Epithelial cell of alveolus of lung (primary cell): ENCODE measurements at places on chromosomes 2 and 18. TPM values are rescaled to one million over a fixed set of nuclear protein-coding genes. Genes with fewer than 3 reads are reported as not detected.

KRTCAP3 gene
- total RNA-seq, result 2.7 TPM in 1 of 2 replicates, not detected in the other

KCNF1 gene
- total RNA-seq, result 0.26 and 16.8 TPM in 2 replicates

TMEM237 gene
- total RNA-seq, result 10.8 and 35.3 TPM in 2 replicates

GPR75 gene
- 0.52 and 2.1 TPM in 2 replicates for total RNA-seq

ZSWIM2 gene
- total RNA-seq, result not detected in 2 replicates
